Heart left ventricle (tissue), 16 donors: ENCODE measurements at places on chromosomes 5 and 9. TPM values are rescaled to one million over a fixed set of nuclear protein-coding genes. Genes with fewer than 3 reads are reported as not detected.

GRCh38 chr5:148660346-148660660, 6.0 kb upstream of the HTR4 start:
- DNase-seq: no peak

GRCh38 chr9:128057724-128058409, 9.3 kb downstream of the NAIF1 start:
- no peak for DNase-seq

DNA sequence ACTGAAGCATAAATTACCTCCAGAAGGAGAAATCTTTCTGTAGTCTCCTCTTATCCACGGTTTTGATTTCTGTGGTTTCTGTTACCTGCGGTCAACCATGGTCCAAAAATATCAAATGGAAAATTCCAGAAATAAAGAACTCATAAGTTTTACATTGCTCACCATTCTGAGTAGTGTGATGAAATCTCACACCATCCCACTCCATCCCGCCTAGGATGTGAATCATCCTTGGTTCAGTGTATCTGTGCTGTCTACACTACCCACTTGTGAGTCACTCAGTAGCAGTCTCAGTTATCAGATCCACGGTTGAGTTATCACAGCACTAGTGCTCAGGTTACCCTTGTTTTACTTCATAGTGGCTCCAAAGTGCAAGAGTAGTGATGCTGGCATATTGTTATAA, 371.2 kb downstream of the NFIB start:
- peak; percentile 49 for DNase-seq

Gene GABRA1
- total RNA-seq: not detected

Gene HRH2
- 26.0 TPM for total RNA-seq

- DNase-seq: no peak
These were observed 3.9 kb upstream of the MGAT1 start for GRCh38 chr5:180806351-180807011.

DNA sequence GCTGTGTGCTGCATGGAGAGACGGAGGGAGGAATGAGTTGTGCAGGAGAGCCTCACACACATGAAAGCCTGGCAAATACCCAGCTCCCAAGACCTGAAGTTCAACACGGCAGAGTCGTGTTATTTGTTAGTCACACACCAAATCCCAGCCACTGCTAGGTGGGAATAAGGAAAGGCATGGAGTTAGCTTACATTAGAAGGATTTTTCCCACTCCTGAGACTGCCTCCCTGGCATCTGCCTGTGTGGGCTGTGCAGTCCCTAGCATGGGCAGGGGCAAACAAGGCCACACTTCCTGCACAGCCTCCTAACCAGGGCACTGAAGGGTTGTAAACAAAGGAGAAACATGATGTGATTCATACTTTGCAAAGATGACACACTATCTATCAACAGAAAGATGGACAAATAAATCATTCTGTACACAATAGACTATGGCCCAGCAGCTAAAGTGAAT, 306.8 kb downstream of the SPOCK1 start:
- no peak for DNase-seq

GRCh38 chr5:35852084-35852734, 4.5 kb upstream of the IL7R start:
- no peak for DNase-seq
